ENCODE measurements at places on chromosomes 1 and 21.

DNA sequence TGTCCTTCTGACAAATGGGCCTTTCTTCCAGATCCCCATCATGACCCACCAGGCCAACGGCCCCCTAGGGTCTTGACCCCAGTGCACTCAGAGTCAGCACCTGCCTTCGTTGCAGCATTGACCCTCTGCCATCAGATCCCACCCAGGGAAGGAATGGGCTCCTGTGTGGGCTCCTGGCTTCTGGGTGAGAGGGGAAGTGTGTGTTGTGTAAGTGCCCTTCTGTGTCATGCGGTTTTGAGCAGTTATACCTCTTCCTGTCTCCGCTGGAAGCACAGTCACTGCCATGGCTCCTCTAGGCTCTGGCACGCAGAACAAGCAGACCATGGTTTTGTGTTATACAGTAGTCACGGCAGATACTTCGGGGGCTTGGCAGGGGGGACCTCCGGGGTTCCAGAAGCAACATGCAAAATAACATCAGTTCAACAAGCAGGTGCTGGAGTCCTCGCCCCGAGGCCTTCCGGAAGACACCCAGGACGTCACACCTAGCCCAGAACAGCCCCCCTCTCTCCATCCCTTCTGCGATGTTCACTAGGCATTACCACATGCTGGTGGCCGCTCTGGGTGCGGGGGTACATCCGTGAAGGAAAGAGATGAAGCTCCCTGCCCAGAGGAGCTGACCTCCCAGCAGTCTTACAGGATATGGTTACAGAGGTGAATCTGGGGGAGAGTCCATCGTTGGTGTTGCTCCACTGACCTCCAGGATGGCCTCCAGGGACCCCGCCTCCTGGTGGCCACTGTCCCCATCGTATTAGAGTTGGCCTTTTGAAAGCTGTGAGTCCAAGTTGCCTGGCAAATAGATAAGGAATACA lies 17.4 kb upstream of the KCNAB2 start:
- no peak for DNase-seq

- peak; percentile 31 for DNase-seq
These were observed 29.6 kb downstream of the NVL start for GRCh38 chr1:224300346-224300745.

DNA sequence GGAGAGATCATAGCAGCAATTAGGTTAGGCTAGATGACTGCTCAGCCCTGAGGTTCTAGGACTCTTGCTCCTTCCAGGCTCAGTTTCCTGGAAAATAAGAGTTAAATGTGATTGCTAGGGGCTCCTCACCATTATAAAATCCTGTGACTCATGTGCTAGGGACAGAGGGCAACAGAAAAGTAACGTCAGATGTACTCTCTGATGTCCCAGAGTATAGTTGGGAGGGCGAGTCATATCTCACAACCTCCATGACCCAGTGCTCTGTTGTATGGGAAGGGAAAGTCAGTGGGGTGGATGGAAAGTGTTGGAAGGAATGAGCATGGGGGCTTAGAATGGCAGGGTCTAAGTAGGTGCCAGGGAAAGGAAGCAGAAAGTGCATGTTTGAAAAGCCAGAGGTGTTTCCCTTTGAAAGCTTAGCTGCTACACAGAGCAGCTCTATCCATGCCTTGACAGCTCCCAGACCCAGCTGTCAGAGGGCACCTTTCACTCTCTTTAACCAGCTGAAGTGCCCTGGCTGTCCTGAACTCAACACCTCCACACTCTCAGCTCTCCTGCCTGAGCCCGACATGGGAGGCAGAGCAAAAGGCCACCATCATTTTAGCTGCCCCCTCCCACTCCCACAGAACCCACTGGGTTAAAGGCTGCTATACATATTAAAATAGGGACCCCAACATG lies 11.6 kb downstream of the GJA5 start:
- no peak for DNase-seq

DNA sequence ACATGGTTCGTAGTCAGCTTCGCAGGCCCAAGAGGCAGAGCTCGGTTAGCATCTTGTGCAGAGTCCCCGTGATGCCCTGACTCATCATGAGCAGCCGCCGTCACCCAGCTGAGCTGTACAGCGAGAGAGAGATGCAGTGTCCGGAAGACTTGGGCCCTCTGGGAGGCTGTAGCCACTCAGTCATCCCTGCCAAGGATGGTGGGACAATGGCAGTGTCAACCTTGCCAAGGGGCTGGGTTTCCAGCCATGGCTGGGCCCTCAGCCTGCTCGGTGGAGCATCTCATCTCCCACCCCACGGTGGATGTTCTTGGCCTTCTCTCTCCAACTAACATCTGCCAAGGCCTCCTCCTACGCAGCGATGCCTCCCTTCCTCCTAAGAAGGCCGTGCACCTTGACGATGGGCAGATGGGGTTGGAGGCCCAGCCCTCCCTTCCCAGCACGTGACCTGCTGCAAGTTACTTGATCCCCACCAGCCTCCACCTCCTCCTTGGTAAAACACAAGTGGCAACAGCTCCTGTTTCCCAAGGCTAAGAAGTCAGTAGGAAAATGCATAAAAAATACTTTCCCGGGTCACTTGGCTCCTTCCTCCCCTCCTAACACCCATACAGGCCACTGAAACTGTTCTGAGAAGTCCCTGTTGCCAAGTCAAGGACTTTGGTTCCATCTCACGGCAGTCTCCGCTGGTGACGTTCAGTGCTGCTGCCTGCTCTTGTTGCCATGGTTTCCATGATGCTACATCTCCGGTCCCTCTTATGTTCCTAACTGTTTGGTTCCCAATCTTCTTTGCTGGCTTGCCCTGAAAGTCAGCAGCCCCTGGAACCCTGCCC lies 384.7 kb upstream of the VAMP3 start:
- no peak for DNase-seq

DNA sequence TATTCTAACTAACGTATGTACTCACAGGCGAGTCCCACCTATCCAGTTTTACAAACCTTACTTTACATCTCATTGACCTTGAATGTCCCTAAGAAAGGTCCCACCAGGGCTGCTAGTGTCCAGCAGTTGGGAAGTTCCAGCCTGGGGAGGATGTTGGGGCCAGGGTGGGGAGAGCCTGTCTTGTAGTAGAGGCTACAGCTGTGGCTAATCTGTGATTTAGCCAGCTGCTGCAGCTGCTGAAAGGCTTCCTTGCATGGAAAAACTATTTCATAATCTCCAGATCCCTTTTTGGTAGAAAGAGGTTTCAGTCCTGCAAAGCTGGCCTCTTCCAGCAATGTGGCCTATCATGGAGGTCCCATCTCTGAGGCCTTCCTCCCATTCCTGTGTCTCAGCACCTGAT lies 23.1 kb downstream of the TNN start:
- no peak for DNase-seq

GRCh38 chr1:228092342-228093049 lies 10.0 kb downstream of the ARF1 start:
- DNase-seq, result no peak

- no peak for DNase-seq
These were observed 75.0 kb upstream of the C8B start for GRCh38 chr1:57040811-57041210.

- no peak for DNase-seq
These were observed 376.4 kb upstream of the LRRC7 start for GRCh38 chr1:69191335-69191734.

Measured in BJ (cell line).